Non-pigmented ciliary epithelial cell (primary cell): ENCODE measurements at places on chromosomes 4 and X.

DNA sequence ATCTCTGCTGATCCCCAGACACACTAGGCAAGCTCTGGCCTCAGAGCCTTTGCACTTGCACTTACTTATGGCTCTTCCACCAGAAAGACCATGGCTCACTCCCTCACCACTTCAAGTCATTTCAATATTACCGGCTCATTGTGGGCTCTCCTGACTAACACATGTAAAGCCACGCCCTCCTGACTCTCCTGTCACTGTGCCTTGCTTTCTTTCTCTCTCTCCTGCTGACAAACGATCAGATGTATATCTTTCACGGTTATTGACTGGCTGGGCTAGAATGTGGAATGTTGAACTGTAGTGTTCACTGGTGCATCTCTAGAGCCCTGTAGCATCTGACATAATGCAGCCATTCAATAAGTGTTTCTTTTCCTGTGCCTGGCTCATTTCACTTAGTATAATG lies 425.1 kb downstream of the RAB28 start:
- DNase-seq = no peak

DNA sequence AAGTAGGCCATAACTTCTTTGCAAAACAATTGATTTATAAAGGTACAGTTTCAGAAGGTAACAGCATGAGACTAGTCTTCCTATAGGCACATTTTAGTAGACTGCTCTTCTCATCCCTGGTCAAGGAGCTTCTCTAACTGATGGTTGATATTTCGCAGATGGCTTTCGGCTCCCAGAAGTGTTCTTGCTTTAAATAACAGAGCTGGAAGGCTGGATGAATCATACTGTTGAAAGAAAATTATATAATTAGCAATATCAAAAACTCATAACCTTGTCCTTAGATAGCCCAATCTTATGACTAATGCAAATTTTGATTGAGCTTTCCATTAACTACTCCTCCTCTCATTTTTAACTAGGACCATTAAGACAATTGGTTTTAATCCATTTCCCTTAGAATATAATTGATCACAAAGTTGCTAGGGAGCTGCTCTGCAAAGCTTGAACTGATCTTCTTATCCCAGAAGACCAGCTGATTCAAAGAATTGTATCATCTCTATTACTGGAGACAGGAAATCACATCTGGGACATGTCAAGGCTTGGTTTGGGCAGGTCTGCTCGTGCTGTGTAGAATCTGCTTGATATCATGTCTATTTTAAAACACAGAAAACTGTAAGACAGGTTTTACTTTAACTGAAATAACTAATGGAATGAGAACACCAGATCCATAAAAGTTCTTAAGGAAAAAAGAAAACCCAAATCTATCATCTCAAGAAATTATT lies 38.6 kb downstream of the CENPU start:
- no peak for DNase-seq

DNA sequence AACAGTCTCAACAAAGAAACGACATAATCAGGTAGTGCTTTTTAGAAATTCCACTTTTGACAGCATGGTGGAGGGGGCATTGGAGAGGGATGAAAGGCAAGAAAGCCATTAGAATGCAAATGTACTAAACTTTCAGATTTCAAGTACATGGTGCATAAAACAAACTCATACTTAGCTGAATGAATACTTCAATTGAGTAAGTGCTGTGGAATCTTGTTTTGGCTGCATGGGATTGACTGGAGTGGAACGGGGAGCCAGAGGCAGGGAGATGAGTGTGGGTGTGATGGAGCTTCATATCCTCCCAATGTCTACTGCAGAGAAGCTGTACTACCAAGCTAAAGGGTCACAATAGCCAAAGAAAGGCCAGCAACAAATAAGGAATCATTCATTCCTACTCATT lies 52.4 kb downstream of the USP46 start:
- DNase-seq = no peak

- no peak for DNase-seq
Measured at GRCh38 chr4:3866813-3867129, 100.6 kb downstream of the ADRA2C start.

DNA sequence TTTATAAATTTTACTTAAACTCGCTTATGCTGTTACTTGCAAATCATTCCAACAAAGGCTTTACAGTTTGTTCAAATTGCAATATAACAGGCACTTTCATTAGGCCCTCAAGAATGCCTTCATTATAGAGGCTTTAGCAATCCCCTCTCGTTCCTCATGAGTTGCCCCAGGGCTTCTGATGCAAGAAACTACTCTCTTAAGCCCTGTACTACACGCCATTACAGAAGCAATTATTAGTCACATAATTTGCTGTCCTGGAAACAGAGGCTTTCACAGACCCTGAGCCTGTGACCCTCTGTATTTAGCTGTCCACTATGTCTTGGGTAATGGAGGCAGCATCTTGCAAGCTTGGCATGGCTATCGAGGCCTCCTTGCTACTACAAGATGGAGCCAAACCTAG lies 965.9 kb upstream of the DIAPH2 start:
- no peak for DNase-seq

GRCh38 chrX:116238567-116239255 lies 68.2 kb downstream of the AGTR2 start:
- DNase-seq = no peak
